ENCODE measurements at places on chromosomes 11 and 22. TPM values are rescaled to one million over a fixed set of nuclear protein-coding genes. Genes with fewer than 3 reads are reported as not detected.

GRCh38 chr22:38921120-38921519, 36.3 kb upstream of the APOBEC3A start:
- no peak for DNase-seq

GRCh38 chr11:96986516-96986915, 596.7 kb downstream of the JRKL start:
- DNase-seq: no peak

Gene ANO1
- not detected for total RNA-seq

DNA sequence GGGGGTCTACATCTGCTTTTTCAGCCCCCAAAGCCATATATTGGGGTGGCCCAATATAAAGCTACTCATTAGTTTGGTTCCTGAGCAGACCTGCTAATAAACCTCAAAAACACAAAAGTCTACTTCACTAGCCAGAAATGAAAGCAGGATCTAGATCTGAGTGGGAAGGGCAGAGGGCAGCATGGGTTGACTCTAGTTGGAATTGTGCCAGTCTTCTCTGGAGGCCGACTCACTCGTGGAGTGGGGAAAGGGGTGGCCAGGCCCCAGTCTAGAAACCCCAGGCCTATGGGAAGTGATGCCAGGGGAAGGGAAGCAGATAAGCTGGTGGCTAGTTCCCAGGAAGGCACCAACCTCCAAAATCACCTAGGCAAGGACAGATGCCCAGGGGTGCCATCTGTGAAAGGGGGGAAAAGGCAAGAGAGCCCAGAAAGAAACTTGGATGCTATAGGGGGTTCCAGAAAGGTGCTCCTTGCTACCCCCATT, 5.3 kb downstream of the PATZ1 start:
- no peak for DNase-seq

DNA sequence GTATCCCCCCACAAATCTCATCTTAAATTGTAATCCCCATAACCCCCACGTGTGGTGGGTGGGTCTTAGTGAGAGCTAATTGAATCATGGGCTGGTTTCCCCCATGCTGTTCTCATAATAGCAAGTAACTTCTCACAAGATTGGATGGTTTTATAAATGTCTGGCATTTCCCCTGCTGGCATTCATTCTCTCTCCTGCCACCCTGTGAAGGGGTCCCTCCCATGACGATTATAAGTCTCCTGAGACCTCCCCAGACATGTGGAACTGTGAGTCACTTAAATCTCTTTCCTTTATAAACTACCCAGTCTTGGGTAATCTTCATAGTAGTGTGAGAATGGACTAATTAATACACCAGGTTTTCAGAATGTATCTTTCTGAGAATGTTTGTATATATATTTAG, 1159.4 kb downstream of the FAM181B start:
- no peak for DNase-seq

DNA sequence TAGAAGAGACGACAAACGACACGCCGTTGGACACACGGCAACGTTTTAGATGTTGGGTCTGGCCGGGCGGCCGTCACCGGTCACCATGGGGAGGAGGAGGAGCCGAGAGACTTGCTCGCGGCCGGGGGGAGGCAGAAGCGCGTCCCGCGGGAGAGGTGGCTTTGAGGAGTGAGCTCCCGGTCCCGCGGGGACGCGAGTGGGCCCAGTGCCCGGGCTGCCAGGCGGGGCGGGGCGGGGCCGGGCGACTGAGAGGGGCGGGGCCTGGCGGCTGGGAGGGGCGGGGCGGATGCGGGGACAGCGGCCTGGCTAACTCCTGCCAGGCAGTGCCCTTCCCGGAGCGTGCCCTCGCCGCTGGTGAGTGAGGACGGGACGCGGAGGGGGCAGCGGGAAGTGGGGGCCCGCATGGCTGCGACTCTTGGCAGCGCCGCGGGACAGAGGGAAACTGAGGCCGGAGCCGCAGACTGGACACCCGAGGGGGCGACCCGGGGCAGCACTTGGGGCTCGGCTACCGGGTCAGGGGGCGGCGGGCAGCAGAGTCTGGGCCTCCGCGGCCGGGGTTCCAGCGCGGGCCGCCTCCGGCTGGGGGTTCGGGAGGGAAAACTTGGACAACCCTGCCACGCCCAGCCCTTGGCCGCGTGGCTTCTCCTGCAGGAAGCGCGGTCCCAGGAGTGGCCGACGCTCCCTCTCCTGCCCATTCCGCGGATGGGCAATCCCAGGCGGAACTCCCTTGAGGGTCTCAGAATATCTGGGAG, at the start of gene TSPO:
TSPO (plus strand) TSS at position 309 of the 752 bp plus-strand sequence. CDS start 7,680 bp downstream, outside the sequence.
- peak; percentile 52 for DNase-seq

GRCh38 chr11:34397120-34397519, 39.3 kb upstream of the ABTB2 start:
- DNase-seq: no peak

- no peak for DNase-seq
These were observed 189.5 kb downstream of the DDX10 start for GRCh38 chr11:108854346-108854745.

- DNase-seq: no peak
These were observed 758.5 kb upstream of the CCDC90B start for GRCh38 chr11:84044706-84045105.

DNA sequence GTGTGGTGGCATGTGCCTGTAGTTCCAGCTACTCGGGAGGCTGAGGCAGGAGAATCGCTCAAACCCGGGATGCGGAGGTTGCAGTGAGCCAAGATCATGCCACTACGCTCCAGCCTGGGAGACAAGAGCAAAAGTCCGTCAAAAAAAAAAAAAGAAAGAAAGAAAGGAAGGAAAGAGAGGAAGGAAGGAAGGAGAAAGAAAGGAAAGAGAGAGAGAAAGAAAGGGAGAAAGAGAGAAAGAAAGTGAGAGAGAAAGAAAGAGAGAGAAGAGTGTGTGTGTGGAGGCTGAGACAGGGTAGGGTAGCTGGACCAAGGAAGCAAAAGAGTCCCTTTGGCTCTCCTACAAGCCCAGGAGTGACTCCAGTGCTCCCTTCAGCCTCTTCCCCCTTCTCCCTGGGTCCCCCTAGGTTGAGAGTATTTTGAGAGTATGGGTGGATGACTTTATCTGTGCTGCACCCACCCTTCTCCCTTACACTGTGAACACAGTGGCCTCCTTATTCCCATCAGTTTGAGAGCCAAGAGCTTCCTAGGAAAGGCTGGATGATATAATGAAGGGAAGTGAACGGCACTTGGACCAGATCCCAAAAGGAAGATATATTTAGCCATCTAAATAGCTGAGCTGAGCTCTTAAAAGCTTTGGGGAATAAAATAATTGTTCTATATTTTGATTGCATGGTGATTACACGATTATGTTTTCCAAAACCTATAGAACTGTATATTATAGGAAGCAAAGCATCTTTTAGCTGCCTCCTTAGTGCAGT, 9.5 kb upstream of the DENND5A start:
- DNase-seq: no peak

Gene MS4A12
- not detected for total RNA-seq

Gene FJX1
- total RNA-seq: 36.8 TPM

Gene THRSP
- total RNA-seq: not detected

- DNase-seq: no peak
These were observed 396.2 kb downstream of the BUD13 start for GRCh38 chr11:116376547-116376946.

Gene MMP13
- total RNA-seq: not detected

GRCh38 chr11:2471048-2471803, 26.4 kb downstream of the KCNQ1 start:
- DNase-seq: no peak

DNA sequence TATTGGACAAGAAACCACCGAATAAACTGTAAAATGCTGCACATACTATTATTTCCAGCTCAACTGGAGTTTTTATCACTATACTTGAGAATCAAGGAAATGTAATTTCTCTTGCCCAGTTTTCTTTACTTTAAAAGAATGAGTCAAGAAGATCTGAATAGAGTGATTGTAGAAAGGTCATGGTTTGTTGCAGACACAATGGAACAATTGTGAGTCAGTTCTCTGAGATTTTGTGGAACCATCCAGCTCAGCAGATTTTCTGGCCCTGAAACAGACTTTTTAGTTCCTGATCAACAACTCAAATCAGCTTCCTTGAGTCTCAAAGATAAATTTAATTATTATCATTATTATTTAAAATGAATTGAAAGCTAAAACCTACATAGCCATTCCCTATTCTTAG, 1.3 kb downstream of the TCN1 start:
- no peak for DNase-seq

DNA sequence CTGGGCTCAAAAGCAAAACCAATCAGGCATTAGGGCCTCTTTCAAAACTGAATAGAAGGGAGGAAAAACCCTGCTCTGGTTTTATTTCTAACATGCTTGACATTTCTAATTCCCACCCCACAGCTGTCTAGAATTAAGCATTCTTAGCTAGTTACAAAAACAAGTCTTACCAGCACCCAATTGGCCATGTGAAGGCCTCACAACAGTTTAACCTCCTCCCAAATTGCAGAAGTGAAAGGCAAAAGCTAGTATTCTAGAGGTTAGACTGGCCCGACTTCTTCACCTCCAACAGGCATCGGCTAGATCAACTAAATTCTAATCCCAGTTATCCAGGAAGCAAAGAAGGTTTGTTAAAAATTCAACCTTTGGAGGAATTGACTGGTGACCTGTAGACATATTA, 6.5 kb downstream of the SF1 start:
- no peak for DNase-seq

DNA sequence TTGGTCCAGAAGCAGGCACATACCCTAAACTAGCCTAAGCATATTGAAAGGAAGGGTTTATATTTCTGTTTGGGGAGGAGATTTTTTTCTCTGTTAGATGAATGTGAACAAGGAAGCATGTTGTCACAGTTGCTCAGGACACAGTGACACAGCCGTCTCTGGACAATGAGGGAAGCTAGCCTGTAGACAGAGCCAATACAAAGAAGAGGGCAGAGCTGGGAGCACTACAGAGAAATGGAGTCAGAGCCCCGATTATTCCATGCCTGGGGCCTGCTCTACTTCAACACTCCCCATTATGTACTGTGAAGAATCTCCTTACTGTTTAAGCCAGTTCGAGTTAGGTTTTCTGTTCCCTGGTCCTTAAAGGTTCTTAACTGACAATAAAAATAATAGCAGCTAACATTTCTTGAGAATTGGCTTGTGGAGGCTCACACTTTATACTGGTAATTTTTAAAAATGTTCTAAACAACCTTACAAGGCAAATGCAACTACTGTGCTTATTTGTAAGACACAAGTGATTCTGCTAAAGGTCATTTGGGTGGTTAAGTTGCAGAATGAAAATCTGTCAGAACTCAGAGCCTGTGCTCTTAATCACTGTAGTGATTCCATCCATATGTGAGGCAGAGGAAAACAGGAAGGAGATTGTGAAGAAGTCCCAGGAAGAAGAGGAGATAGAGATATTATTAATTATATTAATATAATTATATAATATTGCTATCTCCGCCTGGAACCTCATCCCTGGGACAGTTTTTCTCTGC, 58.8 kb upstream of the RRAS2 start:
- DNase-seq: no peak

- DNase-seq: no peak
These were observed 1.7 kb upstream of the RTN4RL2 start for GRCh38 chr11:57458410-57459163.

DNA sequence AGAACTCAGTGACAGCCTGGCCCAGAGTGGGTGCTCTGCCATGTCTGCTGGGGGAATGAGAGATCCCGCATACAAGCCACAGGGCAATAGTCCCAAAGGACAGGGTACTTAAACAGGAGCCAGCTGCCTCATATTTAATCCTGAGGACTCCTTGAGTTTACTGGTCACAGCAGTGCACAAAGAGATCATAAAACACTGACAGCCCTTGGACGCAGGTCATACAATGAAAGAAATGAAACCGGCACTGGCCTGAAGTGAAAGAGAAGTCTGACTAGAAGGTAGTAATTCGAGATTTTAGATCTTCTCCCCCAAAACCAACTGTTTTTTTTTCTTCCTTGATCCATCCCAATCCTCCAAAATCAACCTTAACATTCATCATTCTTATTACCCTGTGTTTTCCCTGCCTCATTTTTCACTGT, 299.8 kb upstream of the SYN3 start:
- no peak for DNase-seq

DNA sequence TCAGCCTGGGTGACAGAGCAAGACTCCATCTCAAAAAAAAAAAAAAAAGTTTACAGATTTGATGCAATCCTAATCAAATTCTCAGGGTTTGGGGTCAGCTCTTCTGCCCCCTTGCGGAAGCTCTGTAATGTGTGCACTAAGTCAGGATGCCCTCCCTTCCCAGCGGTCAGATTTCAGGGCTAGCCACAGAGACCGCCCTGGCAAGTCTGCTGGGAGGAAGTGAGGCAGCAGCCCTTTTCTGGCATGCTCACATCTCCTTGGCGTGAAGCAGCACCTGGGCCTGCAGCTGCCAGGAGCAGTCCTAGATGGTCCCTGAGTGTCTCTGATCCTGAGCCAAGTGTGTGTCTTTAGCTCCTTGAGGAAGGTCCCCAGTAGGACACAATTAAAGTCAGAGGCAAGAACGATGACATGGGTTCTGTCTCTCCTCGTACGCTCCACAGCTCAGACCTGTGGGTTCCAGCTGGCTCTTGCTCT, 10.9 kb upstream of the APOBEC3C start:
- DNase-seq: peak; percentile 86

DNA sequence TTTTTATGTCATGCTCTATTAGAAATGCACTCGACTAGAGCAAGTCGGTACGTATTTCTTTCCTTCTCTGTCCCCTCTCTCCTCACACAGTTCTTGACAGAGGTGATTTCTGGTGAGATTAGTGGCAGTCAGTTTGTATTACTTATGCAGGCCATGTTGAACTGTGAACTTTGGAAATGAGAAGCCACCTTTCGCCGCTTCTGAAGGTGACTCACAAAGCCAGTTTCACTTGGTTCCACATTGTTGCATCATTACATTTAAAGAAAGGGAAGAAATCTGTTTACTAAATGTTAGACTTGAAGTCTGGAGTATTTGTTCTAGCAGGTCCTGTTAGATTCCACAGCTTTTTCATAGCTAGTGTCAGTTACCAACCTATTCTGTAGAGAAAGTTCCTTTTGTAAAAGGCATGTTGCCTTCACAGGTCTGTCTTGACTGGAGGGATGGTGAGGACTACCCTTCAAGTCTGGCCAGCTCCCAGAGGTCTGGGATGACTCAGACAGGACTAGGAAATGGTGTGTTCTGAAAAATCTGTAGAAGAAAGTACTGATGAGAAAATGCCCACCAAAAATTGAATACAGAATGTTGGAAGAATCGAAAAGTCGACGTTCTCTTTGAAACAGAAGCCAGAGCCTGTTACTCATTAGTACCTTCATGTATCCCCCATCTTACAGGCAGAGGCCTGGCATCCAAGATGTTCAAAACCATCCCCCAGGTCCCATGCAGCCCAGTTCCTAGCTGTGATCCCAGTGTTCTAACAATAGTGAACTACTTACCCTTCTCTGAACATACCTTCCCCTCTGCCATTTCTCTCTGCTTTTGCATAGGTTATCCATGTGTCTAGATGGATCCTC, 181.4 kb downstream of the DBX1 start:
- DNase-seq: peak; percentile 89
